Right hindlimb (tissue), 1 donor: ENCODE measurements at places on chromosomes 13 and 19.
A peak's percentile ranks its signal among the peaks of the same experiment; 100 is the strongest.

- peak; percentile 76 for DNase-seq
These were observed 1.7 kb downstream of the PCDH8 start for GRCh38 chr13:52846567-52847321.

DNA sequence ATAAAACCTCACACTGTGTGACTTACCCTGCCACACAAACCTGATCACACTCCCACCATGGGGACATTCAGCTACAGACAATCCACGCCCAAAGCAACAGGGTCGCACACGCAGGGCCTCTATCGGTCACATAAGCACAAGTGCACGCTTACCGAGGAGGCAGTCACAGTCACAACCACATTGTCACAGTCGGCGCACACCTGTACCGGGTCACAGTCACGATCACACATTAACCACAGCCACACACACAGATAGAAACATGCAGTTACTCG, 579 bp downstream of the ZNF566 start:
- no peak for DNase-seq

GRCh38 chr19:20254121-20254520, 87.1 kb downstream of the ZNF486 start:
- no peak for DNase-seq

GRCh38 chr19:57667228-57667627, 1.5 kb upstream of the ZSCAN4 start:
- no peak for DNase-seq

- peak; percentile 74 for DNase-seq
These were observed 38.7 kb upstream of the KLF2 start for GRCh38 chr19:16285769-16286498.

- DNase-seq = no peak
These were observed 419.9 kb upstream of the PRR20A start for GRCh38 chr13:56720841-56721240.

DNA sequence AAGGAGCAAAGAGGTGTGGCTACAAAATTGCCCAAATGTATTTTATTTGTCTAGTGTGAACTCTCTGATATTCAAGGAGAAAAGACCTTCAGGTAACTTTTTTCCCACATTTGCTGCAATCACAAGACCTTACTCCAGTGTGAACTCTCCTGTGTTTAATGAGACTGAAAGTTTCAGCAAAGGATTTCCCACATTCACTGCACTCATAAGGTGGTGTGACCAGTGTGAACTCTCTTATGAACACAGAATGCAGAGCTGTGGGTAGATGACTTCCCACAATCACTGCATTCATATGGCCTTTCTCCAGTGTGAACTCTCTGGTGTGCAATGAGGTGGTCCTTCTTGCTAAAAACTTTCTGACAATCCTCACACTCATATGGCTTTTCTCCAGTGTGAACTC, 16.4 kb downstream of the ZNF814 start:
- DNase-seq = no peak

DNA sequence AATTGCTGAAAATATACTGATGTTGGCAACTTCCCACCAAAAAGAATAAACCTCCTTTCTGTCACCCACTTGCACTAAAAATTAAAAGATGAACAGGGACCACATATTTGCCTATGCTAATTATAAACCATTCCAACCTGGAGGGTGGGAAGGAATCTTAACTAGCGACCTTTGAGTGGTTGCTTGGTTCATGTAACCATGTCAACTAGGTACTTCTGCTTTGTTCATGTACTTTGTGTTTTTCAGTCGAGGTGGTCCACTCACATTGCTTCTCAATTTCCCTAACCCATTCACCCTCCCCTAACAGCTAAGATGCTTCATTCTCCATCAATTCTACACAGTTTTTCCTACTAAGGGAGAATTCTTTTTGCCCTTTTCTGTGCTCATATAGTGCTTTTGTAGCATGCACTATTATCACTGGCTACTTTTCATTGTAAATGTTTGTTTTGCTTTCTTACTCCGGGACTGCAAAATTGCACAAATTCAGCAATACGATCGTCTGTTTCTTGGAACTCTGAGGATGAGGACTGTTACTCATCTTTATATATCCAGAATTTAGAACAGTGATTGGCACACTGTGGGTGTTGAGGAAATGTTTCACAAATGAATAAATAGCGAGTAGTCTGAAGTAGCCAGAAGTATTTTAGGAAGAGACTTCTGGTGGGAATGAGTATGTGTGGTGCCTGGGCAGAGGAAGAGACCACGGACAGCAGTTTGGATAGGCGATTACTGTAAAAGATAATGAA, 187.5 kb downstream of the GPC6 start:
- DNase-seq = no peak

DNA sequence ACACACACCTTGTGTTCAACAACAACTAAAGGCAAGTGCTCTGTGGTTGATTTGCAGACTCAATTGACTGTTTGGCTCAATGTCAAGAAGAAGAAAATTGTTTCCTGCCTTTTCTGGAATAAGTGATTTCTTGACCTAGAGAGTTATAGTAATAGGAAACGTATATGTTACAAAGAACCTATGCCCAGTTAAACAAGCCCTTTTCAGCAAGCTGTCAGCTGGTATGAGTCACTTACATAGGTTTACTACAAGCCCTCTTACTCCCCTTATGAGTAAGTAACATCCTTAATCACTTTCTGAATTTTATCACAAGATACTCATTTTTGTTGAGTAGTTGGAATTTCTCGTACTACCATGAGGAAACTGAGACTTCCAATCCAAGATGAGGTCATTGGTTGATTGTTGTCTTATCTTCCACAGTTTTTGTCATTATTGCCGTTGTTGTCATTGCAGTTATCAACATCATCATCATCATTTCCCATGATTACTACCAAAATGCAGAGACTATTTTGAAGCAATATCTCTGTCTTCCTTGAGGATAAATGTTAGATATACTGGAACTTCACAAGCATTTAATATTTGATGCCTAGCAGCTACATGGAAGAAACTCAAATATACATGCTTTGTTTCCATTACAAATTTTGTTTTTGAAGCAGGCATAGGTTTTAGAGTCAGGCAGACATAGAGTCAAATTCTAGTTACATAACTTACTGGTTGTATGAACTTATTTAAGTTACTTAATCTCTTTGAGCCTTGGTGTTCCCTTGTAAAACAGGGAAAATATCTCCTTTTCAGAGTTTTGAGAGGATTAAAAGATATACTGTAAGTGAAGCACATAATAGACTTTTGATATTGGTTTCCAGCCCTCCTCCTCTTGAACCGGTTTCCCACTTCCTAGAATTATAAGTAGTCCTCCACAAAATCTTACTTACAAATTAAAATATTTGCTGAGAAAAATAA, 106.0 kb downstream of the RAP2A start:
- DNase-seq = no peak

DNA sequence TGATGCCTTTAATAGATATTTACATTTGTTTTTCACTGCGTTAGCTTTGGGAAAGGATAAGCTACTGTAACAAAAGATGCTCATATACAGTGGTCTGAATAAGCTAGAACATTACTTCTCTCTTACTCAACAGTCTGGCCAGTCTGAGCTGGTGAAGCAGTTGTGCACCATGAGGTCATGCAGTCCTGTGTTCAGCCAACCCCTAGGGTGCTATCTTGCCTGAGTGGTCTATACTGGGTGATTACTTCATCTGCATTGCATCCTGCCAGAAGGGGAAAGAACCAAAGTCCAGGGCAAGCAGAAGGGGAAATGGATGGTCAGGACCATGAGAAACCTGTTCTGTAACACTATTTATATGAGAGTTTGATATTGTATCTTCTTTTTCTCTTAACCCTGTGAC, 31.5 kb downstream of the ERCC5 start:
- DNase-seq = no peak
